Activated naive CD8-positive, alpha-beta T cell treated with anti-CD3 and anti-CD28 coated beads for 36 hours (primary cell): ENCODE measurements at places on chromosomes 13 and 19.

DNA sequence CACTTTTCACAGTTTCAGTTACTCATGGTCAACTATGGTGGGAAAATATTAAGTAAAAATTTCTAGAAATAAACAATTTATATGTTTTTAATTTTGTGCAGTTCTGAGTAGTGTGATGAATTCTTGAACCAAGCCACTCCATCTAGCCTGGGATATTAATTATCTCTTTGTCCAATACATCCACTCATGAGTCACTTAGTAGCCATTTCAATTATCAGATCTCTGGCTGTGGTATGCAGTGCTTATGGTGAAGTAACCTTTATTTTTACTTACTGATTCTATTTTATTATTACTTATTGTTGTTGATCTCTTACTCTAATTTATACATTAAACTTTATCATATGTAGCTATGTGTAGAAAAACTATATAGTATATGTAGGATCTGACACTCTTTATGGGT is 128.9 kb upstream of the KLHL1 start:
- DNase-seq = no peak

DNA sequence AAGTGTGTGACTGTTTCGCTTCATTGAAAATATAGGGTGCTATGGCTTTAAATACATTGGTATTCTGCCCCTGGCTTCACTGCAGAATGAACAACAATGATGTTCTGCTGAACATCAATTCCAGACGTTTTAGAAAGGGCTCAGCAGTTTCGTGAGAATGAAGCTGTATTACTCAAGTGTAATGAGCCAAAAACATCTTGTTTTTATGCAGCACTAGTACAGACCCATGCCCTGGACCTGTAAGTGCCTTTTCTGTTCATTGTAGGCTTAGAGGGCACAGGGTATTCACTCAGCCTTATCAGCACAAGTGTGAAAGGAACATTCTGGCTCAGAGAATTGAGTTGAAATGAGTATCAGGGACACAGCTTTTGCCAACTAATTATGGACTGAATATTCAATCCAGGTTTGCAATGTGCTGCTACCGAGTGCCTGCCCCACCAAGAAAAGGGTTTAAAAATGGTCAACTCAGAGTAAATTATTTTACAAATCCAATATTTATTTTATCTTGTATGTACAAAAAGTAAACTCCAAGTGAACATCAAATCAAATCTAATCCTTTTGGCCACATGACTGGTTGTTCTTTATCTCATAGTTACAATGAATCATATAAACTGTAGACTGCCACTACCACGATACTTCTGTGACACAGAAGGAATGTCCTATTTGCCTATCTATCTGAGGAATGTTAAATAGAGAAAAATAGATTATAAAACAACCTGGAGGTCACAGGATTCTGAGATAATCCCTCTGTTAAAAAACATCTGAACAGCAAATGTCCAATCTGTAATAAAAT is 362.8 kb downstream of the NALCN start:
- DNase-seq = no peak

- DNase-seq = peak; percentile 71
Observed at GRCh38 chr19:46678110-46678732, 17.2 kb upstream of the DACT3 start.

- DNase-seq = peak; percentile 41
Observed at GRCh38 chr13:48505597-48506091, 27.2 kb downstream of the RCBTB2 start.

GRCh38 chr13:71454509-71454908 is 412.5 kb downstream of the DACH1 start:
- DNase-seq = no peak

DNA sequence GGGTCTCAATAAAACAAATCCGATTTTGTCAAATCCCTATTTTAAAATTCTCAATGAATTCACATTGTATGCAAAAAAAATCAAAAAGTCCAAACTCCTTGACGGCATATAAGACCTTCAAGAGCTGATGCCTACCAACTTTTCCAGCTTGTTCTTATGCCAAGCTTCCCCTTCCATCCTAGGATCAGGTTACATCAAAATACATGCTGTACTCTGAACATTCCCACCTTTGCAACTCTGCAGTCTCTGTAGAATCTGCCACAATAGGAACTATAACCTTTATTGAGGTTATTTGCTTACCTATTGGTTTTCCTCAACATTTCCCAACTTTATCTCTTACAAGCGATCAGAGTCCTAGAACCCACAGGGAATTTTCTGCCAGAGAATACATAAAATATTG is 7.9 kb downstream of the KBTBD7 start:
- DNase-seq = no peak

GRCh38 chr19:38684078-38684861 is 36.8 kb downstream of the ACTN4 start:
- no peak for DNase-seq

GRCh38 chr13:40770609-40770933 is 419 bp downstream of the MRPS31 start:
- DNase-seq = no peak

GRCh38 chr13:113551081-113552000 is 33.2 kb upstream of the TFDP1 start:
- no peak for DNase-seq

- DNase-seq = no peak
Observed at GRCh38 chr13:48727241-48728011, 73.7 kb downstream of the CYSLTR2 start.

- no peak for DNase-seq
Observed at GRCh38 chr13:66926851-66927524, 303.1 kb downstream of the PCDH9 start.

DNA sequence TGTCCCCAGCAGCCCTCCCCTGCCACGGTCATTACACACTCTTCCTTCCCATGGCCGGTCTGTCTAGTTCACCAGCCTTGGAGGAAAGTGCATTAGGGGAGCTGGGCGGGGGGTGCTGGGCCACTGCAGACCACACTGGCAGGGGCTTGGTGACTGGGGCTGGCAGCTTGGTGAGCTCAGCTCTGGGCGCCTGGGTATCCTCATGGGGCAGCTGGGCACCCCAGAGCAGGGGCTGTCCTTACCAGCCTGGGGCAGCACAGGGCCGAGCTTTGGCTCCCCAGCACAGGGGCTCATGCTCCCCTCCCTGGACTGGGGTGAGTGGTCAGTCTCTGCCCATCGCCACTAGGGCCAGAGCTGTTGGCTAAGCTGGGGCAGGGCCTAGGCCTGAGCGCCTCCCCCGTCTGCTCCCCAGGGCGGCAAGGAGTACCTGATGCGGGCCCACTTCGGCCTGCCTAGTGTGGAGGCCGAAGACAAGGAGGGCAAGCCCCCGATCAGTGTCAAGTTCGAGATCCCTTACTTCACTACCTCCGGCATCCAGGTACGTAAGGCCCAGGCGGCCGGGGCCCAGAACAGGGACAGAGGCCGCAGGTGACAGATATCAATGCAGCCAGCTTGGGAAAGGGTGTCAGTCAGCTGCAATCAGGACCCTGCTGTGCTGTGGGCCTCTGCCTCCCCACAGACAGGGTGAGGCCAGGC is 35.5 kb downstream of the AP1M1 start:
- DNase-seq = no peak

GRCh38 chr13:50588491-50589130 is 254.9 kb downstream of the DLEU7 start:
- DNase-seq = no peak

GRCh38 chr19:28065026-28065425 is 1147.9 kb downstream of the UQCRFS1 start:
- DNase-seq = no peak

DNA sequence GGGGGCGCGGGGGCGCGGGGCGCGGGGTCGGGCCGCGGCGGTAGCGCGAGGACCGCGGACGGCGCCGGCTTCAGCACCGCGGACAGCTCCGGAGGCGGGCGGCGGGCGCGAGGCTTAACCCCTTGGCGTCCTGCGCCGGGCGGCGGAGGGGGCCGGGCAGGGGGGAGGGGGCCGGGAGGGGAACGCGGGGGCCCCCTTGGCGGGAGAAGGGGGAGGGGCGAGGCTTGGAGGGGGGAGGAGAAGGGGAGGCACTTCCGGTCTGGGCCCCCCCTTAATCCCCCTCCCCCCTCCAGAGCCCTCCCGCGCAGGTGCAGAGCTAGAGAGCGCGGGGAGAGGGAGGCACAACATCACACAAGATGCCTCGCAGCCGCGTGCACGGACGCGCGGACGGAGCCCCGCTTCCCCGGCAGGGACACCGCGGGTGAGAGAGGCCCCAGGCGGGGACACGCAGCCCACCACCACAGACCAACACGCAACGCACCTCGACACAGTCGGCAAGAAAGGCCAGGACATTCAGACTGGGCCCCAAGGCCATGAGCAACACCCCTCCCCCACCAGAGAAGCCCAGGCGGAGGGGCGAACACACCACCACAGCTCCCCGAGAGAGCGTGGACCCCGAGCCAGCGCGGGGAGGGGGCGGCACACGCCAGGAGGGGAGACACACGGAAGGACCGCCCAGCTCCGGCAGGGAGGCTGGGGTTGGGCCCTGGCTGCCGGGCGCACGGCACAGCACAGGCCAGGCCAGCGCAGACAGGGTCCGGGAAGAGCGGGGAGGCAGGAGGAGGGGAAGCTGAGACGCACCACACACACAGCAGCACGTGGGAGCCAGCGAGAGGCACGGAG is 24.1 kb downstream of the SHANK1 start:
- peak; percentile 52 for DNase-seq

DNA sequence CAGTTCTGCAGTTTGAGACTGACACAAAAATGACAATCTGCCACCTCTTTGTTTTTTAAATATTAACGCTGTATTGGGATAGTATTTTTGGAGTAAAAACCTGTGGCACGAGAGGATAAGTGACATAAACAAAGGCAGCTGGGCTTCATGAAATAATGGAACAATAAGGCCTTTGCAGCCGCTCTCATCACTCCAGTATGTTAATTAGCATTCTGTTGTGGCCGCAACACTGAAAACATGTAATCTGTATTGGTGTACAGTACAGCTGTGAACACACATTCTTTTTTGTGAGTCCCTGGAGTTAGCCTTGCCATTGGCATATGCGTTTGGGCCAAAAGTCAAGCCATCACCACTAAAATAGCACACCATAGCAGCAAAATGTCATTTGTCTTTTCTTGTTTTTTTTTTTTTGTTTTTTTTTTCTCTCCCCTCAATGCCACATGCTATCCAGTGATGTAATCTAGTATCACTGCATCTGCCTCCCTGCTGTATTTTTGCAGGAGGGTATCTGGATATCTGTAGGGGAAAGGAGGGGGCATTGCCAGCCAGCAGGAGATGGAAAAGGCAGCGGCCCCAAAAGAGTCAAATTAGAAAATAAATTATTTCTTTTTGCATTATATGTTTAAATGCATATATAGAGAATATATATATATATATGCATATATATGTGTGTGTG is 885 bp upstream of the ZNF536 start:
- DNase-seq = no peak

DNA sequence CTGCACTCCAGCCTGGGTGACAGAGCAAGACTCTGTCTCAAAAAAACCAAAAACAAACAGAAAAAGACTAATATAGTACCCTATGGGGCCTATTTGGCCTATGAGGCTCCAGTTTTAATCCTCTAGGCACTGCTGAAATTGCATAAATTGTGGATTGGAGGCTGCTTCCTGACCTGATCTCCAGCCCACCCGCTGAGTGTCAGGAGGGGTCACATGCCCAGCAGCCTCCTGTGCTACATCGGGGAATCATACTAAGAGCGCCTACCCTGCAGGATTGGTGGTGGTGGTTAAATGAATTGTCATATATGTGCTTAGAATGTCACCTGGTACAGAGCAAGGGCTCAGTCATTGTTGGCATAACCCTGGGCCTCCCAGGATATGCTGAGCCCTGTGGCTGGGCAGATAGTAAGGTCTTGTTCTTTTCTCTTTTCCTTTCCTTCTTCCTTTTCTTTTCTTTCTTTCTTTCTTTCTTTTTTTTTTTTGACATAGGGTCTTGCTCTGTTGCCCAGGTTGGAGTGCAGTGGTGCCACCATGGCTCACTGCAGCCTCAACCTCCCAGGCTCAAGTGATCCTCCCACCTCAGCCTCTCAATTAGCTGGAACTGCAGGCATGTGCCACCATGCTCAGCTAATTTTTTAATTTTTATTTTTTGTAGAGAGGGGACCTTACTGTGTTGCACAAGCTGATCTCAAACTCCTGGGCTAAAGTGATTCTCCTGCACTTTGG is 31.3 kb downstream of the LTBP4 start:
- DNase-seq = no peak

- DNase-seq = no peak
Observed at GRCh38 chr19:1833540-1833939, 14.7 kb downstream of the REXO1 start.

GRCh38 chr13:106205871-106206270 is 329.6 kb downstream of the EFNB2 start:
- DNase-seq = no peak

- no peak for DNase-seq
Observed at GRCh38 chr13:46015366-46015765, 37.2 kb downstream of the ZC3H13 start.

- DNase-seq = no peak
Observed at GRCh38 chr19:40273469-40274360, 11.4 kb downstream of the AKT2 start.

GRCh38 chr19:10654610-10655456 is 687 bp downstream of the ILF3 start:
- peak; percentile 73 for DNase-seq

DNA sequence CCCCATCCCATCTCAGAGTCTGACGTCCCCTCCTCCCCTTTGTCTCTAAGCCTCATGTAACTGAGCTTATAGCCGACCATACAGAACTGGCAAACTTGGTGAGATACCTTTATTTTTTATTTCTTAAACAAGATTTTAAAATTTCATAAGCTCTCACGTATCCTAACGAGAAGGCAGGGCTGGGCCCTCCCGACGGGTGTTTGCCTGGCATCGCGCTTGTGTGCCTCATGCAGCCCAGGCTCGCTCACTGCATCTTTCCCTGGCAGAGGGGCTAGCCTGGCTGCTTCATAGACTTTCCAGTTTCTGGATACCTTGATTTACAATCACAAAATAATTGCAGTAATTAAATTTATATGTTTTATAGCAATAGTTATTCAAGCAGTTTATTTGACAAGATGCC is 69.0 kb downstream of the GGACT start:
- DNase-seq = no peak

GRCh38 chr13:54573186-54573585 is 1544.6 kb downstream of the OLFM4 start:
- DNase-seq = no peak

- no peak for DNase-seq
Observed at GRCh38 chr13:110499621-110500281, 61.8 kb downstream of the RAB20 start.

DNA sequence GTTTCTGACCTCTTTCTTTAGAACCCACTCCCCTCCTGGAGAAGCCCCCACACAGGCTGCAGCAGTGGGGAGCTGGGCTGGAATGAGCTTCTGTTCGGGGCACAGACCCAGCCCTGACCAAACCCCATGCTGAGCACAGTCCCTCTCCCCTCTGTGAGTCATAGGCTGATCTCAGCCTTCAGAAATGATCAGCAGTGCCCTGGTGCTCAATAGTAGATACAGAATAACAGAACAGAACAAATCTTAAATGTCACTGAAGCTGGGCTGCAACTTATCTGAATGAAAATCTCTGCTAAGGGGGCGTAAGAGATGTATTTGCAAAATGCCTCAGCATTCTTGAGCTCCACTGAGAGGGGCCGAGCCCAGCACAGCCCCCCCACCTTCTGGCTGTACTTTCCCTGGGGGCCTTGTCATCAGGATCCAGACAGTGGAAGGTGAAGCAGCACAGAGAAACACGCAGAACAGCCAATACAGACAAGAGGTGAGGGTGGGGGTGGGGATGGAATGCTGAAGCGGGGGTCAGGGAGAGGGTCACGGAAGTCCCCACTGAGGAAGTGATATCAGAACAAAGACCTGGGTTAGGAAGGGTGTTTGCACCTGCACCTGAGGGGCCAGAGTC is 9.9 kb downstream of the ZNF665 start:
- no peak for DNase-seq

- no peak for DNase-seq
Observed at GRCh38 chr13:22536851-22537250, 643.9 kb upstream of the SGCG start.

GRCh38 chr19:4256563-4256962 is 9.7 kb downstream of the YJU2 start:
- DNase-seq = no peak
